ENCODE measurements at places on chromosomes 7 and 10.

- no peak for DNase-seq
These were observed 404.7 kb downstream of the ARL4A start for GRCh38 chr7:13091974-13092707.

DNA sequence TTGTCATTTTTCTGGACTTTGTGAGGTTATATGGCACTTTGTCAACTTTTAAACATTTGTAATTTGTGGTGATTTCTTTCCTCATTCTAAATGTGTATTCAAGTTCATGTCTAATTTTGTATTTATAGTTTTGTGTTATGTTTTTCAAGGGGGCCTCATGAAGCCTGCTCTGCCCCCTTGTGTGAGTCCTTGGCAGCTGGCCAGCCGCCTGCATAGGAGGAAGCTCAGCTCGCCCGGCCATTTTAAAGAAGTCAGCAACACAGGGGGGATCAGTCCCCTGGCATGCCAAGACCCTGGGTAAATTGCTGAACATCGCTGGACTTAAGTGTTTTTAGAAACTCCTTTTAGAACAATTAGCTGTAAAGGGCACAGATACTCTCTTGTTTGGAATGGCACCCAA lies 123.0 kb downstream of the ANLN start:
- DNase-seq = no peak

- no peak for DNase-seq
These were observed 10.7 kb downstream of the NODAL start for GRCh38 chr10:70430493-70431445.

GRCh38 chr10:43162604-43163003 lies 24.4 kb downstream of the CSGALNACT2 start:
- no peak for DNase-seq

DNA sequence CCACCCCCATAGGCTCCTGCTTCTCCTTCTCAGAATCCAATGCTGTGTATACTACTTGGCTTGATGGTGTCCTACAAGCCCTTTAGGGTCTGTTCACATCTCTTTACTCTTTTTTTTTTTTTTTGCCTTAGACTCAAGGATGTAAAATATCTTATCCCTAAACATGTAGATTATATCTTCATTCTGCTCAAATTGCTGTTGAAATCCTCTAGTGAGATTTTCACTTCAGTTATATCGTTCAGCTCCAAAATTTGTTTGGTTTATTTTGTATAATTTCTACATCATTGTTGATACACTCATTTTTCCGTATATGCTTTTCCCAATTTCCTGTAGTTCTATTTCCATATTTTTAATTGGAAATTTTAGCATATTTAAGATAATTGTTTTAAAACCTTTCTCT lies 1.8 kb upstream of the AKR1C3 start:
- DNase-seq = no peak

GRCh38 chr7:26859720-26860119 lies 4.7 kb downstream of the SKAP2 start:
- DNase-seq = no peak

DNA sequence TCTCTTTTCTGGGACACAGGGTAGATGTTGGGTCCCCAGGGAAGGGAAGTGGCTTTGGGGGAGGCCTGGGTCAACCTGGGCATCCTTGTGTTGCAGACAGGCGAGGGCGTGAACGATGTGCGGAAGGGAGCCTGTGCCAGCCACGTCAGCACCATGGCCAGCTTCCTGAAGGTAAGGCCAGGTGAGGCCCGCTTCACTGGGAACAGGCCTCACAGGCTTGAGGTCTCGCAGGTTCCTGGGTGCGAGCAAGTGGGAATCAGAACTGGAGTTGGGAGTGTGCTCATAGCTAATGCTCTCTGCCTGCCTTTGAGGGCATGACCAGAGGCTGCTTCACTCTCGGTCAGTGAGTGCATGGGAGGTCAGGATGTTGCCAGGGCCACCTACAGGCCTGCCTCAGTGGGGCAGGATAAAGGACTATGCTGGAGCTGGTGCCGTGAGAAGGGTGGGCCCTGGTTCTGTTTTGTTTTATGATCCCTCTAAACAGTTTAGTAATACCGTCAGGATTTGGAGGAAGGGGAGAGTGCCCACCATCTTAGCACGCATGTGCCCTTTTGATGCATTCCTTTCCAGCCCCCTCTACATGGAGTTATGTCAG lies 8.4 kb downstream of the DBNL start:
- no peak for DNase-seq
